ENCODE measurements at places on chromosomes 6 and 20. TPM values are rescaled to one million over a fixed set of nuclear protein-coding genes. Genes with fewer than 3 reads are reported as not detected.
A peak's percentile ranks its signal among the peaks of the same experiment; 100 is the strongest.

The HUS1B gene
- 1.2 TPM for total RNA-seq

The FHL5 gene
- not detected for total RNA-seq

The GJA1 gene
- 235 TPM for total RNA-seq

DNA sequence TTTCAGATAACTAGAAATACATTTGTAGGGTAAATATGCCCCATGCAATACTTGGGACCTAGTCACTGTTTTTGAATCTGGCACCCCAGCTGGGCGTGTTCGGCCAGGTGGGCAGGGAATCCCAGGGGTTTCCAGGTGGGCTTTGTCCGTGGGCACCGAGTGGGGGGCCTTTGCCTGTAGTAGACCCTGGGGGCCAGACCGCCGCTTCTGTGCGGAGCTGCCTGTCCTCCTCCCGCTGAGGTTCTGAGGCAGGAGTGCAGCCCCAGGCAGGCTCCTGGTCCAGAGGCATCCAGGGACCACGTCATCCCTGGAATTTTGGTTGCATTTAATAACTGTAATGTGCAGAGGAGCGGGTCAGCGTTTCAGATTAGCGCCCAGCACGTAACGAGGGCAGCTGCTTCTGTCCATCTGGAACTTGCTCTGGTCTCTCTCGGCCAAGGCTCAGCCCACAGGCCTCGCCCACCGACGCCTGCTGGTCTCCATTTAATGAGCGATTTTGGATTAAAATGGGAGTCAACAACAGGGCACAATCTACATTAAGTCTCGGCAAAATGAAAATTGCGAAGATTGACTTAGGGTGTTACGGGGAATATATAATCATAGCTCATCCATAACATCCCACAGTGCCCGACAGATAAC, 12.8 kb downstream of the BHLHE23 start:
- H3K36me3 ChIP-seq = no peaks in the 10 kb centered on the region
- no peaks in the 10 kb centered on the region for H3K27me3 ChIP-seq
- no peak overlapping the region for H3K4me3 ChIP-seq
- H3K4me1 ChIP-seq = no peaks in the 10 kb centered on the region

The FRK gene
- 0.05 TPM for total RNA-seq

The RAET1G gene
- total RNA-seq = 1.6 TPM

The SLC17A5 gene
- total RNA-seq = 15.2 TPM

GRCh38 chr6:1604158-1605003, 5.3 kb upstream of the FOXC1 start:
- DNase-seq = peak; percentile 63
- no peaks in the 10 kb centered on the region for H3K36me3 ChIP-seq
- H3K4me1 ChIP-seq = peaks cover 3% of the 10 kb centered on the region
- peaks cover 12% of the 10 kb centered on the region for H3K27me3 ChIP-seq
- no peak overlapping the region for H3K27ac ChIP-seq

- H3K36me3 ChIP-seq = no peaks in the 10 kb centered on the region
- H3K27ac ChIP-seq = no peak overlapping the region
- peaks cover 23% of the 10 kb centered on the region for H3K4me1 ChIP-seq
- DNase-seq = no peak
Measured at GRCh38 chr20:43987531-43987930, 72.9 kb downstream of the TOX2 start.

- peak; percentile 68 for DNase-seq
- H3K27ac ChIP-seq = no peak overlapping the region
- no peaks in the 10 kb centered on the region for H3K27me3 ChIP-seq
- H3K4me1 ChIP-seq = peaks cover 31% of the 10 kb centered on the region
Measured at GRCh38 chr6:36735110-36736071, 37.8 kb downstream of the RAB44 start.

DNA sequence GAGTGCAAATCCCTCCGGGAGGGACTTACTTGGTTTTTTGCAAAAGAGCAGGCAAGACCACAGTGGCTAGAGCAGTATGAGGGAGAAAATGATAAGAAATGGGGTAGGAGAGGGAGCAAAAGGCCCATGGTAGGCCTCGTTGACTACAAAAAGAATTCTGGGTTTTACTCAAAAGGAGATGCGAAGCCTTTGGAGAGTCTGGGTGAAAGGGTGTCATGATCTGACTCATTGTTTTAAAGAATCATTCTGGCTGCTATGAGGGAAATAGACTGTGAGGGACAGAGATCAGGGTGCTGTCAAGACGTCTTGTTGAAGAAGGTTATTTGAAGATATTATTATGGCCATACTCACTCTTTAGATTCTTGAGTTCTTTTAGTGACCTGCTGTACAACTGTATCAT, 13.0 kb downstream of the TBC1D32 start:
- H3K36me3 ChIP-seq = no peaks in the 10 kb centered on the region
- H3K27ac ChIP-seq = no peak overlapping the region
- no peak overlapping the region for H3K4me3 ChIP-seq
- peaks cover 5% of the 10 kb centered on the region for H3K4me1 ChIP-seq
